Common myeloid progenitor, CD34-positive (primary cell): ENCODE measurements at places on chromosomes 2 and 18.
A peak's percentile ranks its signal among the peaks of the same experiment; 100 is the strongest.

DNA sequence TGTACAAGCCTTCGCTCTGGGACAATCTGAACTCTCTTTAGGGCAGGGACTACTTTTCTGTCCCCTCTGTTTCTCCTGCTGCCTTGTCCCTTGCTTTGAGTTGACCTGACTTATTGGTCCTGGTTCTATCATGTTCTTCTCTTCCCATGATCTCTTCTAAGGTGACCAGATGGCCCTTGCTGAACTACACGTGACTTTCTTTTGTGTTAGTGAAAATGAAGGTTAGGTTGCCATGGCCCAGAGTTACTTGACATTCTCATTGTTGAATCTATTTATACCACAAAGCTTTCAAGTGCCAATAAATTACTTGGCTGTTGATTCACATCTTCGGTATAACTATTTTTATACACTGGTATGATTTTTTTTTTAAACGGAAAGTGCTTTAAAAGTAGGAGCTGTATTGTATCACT, 24.4 kb downstream of the MRPL33 start:
- DNase-seq, result no peak

GRCh38 chr18:75408554-75409506, 18.7 kb downstream of the SMIM21 start:
- DNase-seq, result peak; percentile 4

GRCh38 chr2:77309725-77310124, 212.5 kb downstream of the LRRTM4 start:
- no peak for DNase-seq

GRCh38 chr2:140586379-140586778, 1544.4 kb downstream of the LRP1B start:
- peak; percentile 14 for DNase-seq

GRCh38 chr2:126399001-126399400, 257.0 kb upstream of the GYPC start:
- peak; percentile 2 for DNase-seq

- DNase-seq, result peak; percentile 16
Measured at GRCh38 chr18:361941-362310, 94.1 kb upstream of the THOC1 start.

GRCh38 chr2:174561283-174561971, 36.2 kb downstream of the WIPF1 start:
- no peak for DNase-seq

DNA sequence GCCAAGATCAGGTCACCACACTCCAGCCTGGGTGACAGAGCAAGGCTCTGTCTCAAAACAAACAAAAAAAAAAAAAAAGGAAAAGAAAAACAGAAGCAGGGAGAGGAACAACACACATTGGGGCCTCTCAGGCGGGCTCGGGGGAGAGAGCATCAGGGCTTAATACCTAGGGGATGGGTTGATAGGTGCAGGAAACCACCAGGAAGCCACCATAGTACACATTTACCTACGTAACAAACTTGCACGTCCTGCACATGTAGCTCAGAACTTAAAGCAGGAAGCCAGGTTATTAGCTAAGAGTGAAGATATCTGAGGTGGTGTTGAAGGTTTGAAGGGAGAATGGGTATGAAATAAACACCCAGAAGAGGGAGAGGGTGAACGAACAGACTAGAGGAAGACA, 81.0 kb upstream of the PMAIP1 start:
- DNase-seq, result no peak

- no peak for DNase-seq
Measured at GRCh38 chr2:67828066-67828465, 234.7 kb downstream of the C1D start.

GRCh38 chr2:168490015-168490874, 34.2 kb downstream of the CERS6 start:
- DNase-seq, result peak; percentile 62

GRCh38 chr2:47274054-47274782, 119.1 kb upstream of the STPG4 start:
- DNase-seq, result no peak

- peak; percentile 71 for DNase-seq
Measured at GRCh38 chr2:37568565-37568964, 102.9 kb downstream of the CDC42EP3 start.

- no peak for DNase-seq
Measured at GRCh38 chr2:161842736-161843433, 218.7 kb downstream of the SLC4A10 start.

DNA sequence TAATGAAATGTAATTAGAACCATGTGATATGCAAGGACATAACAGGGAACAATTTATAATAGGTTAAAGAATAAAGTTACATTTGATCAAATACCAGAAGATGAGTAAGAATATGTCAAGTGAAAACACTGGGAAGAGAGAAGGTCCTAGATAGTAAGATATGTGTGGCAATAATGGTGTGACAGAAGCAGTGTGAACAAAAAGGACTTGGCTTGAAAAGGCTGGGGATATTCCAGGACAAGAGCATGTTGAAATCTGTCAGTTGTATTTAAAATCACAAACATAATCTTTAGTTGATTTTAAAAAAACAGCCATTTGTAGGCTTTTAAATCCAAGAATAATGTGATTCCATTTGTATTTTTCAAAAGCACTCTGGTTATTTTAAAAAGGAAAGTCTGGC, 1399.9 kb upstream of the SLC39A10 start:
- no peak for DNase-seq

- DNase-seq, result no peak
Measured at GRCh38 chr2:233119806-233120205, 59.7 kb downstream of the INPP5D start.

- no peak for DNase-seq
Measured at GRCh38 chr2:43568228-43568627, 27.6 kb downstream of the THADA start.

GRCh38 chr2:96693286-96694200, 46.3 kb downstream of the LMAN2L start:
- DNase-seq, result peak; percentile 11

GRCh38 chr2:79721966-79722365, 209.1 kb downstream of the CTNNA2 start:
- DNase-seq, result no peak

DNA sequence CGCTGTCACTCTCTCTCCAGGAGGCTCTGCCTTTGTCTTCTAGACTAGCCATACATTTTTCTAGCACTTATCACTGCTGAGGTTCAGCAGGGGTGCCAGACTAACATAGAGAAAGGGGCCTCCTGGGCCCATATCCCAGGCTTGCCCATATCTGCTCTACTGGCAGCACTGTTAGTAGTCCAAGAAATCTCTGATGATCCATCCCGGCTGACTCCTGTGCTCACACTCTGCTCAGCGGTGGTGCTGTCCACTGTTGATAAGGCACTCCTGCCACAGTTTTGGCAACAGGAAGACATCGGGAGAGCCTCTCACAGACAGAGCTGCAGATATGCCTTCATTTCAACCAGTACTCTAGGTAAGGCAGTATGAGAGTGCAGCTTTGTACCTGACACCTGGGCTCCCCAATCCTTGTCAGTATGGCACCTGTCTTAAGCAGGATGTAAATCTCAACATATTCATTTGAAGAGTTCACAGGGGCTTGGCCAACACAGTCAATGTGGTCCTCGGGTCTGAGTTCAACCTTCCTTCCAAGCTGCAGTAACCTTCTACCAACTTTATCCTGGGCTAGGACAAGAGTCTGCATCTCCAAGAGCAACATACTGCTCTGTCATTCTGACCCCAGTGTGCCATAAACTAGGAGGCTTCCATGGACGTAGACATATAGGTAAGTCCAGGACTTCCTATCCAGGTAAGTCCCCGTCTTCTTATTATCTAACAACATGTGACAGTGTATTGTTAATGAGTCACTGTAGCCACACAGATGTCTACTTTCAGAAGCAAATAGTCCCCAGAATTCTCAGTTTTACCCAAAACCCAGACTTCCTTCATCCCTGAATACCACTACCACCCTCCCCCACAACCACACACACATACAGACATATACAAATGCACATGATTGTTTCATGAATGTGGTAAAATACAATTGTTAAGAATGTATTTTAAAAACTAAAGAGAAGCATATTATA, 16.2 kb downstream of the KLF7 start:
- DNase-seq, result peak; percentile 49
